Activated CD4-positive, alpha-beta T cell treated with anti-CD3 and anti-CD28 coated beads for 4 hours (primary cell): ENCODE measurements at places on chromosomes 7 and 10.

GRCh38 chr7:40845943-40846342, 711.1 kb downstream of the SUGCT start:
- DNase-seq: no peak

- no peak for DNase-seq
These were observed 62.7 kb downstream of the NPY start for GRCh38 chr7:24346716-24347115.

GRCh38 chr10:62850646-62851045, 34.5 kb upstream of the EGR2 start:
- DNase-seq: no peak

- no peak for DNase-seq
These were observed 3.0 kb downstream of the COL1A2 start for GRCh38 chr7:94397722-94398121.

- no peak for DNase-seq
These were observed 146.1 kb upstream of the FRMD4A start for GRCh38 chr10:14476641-14477407.

GRCh38 chr7:103687951-103688350, 241.9 kb upstream of the SLC26A5 start:
- DNase-seq: no peak

GRCh38 chr7:90931986-90932916, 332.0 kb upstream of the FZD1 start:
- no peak for DNase-seq

DNA sequence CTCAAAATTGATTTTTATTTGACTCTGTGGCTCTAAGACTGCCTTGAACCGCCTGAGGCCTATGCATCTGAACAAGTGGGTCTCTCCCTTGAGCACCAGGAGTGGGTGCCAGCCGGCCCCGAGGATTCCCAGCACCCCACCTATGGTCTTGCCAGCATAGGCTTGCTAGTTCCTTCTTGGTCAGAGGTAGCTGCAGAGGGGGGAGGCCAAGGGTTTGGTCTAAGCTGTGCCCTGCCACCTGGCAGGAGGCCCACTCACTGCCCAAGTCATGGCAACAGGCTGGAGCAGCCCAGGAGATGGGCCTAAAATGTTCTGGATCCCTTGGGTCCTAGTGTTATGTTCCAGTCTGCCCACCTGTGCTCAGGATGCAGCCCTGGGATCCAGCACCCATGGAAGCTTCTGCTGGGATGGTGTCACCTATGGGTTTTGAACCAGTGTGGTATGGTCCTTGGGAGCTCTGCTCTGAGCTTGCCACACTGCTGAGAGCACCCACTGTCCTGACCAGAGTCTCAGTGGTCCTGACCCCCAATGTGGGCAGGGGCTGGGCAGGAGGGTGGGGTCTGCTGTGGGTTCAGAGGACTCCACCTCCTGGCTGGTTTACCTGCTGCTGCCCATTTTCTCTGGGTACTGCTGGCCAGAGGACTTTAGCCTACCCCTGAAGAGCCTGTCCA, 12.6 kb downstream of the YKT6 start:
- DNase-seq: no peak

GRCh38 chr7:138833596-138833995, 35.6 kb upstream of the ATP6V0A4 start:
- no peak for DNase-seq

GRCh38 chr7:107090457-107090856, 46.0 kb downstream of the PRKAR2B start:
- DNase-seq: no peak

DNA sequence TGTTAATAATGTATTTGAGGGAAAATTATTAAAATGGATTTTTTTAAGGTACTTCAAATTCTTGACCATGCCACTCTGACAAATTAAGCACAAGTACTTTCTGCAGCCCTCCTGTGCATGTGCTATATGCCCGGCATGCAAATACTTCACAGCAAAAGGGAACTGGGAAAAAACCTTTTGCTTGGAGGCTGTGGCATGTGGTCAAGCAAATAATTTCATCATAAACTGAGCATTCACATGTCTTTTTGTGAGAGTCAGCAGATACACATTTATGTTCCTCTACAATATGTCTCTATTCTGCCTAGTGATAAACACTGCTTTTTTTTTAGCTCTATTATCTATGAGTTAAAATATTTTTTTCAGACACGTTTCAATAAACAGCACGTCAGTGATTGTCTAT, 53.7 kb upstream of the SEMA3A start:
- DNase-seq: no peak

DNA sequence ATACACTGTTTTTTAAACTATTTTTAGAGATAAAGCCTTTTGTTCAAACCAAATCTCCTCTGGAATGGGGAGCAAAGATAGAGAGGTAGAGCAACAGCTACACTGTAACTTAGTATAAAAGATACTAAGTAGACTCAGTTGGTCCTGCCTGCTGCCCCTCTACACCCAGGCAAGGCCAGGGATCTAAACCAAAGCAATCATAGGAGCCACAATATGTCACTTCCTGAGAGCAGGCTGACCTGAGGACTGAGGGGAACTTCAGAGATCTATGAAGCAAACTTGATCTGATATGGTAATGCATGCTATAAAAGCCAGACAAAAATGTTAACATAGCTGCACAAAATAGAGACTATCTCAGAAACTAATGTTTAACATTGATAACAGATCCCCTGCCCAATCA, 7.0 kb upstream of the TRDMT1 start:
- DNase-seq: no peak

DNA sequence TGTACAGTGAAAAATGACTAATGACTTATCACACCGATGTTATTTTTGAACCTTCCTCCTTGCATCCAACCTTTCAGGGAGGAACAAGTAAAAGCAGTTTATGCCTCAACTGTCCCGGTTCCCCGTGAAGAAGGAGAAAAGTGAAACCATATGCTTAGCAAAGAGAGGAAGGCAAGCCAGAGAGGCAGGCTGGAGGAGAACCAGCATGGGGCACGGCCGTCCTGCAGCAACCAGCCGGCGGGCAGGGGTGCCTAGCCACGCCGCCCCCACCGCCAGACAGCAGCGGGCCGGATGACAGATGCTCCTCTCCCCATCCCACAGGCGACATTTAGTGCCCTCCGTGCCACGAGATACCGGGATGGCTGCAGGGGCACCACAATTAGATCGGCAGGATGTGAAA, 421.4 kb upstream of the MGMT start:
- DNase-seq: no peak

DNA sequence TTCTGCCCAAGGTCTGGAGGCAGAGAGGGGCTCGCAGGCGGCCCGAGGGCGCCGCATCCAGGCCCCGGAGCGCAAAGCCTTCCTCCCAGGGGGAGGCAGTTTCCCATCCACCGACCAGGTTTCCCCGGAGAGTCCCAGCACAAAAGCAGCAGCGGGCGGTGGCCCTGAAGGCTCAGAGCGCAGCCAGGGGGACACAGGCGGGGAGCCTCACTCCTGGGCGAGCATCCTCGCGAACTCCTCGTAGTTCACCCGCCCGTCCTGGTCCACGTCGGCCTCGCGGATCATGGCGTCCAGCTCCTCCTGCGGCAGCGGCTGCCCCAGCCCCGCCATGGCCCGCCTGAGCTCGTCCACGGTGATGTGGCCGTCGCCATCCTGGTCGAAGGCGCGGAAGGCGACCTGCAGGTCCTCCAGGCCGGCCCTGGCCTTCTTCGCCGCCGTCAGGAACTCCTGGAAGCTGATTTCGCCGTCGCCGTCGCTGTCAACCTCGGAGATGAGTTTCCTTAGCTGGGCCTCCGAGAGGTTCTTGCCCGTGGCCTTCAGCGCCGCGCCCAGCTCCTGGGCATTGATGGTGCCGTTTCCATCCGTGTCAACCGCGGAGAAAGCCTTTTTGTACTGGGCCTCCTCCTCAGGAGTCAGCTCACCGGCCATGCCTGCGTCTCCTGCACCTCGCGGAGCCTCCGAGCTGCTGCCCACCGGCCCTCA, 428 bp downstream of the CALML5 start:
- DNase-seq: no peak

DNA sequence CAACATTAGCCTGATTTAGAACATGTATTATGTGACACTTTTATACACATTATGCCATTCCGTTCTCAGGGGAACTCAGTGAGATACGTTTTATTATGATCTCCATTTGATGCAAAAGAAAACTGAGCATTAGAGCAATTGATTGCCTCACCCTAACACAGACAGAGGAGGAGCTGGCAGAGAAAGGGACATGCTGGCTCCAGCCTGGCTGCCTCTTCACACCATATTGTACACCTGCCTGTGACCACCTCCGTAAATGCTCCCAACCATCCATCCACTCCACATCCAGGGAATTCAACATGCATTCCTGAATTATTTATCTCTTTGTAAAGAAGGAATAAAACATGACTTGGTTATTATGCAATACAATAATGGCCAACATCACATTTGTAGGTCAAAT, 195.0 kb upstream of the STK17A start:
- DNase-seq: no peak

GRCh38 chr10:97329766-97330165, 4.8 kb downstream of the FRAT2 start:
- no peak for DNase-seq

GRCh38 chr10:24784923-24785322, 61.2 kb upstream of the ARHGAP21 start:
- DNase-seq: no peak

DNA sequence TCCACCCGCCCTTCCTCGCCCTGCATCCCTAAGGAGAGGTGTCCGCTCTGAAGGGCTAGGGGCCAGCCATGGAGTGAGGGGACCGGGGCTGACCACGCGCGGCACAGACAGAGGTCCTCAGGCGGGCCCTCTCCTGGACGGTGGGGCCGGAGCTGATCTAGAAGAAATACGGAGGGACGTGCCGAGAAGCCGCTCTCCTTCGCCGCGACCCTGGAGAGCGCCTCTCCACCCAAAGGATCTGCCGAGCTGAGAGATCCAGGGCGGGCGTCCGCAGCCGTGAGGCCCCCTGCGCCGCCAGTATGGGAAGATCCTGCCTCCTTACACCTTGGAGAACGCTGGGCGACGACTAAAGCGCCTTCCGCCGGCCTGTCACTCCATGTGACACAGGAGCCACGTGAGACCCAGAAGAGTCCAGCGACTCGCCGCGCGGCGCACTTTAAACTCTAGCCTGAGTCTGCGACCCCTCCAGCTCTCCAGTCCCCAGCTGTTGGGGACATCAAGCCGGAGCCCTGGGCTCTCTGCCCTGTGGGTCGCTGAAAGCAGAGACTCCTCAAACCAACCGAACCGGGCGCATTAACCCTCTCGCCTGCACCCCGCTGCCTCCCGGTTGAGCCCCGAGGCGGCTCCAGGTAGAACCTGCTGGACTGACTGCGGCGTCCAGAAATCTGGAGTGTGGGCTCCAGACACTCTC, 1.5 kb upstream of the SFMBT2 start:
- DNase-seq: peak; percentile 14

GRCh38 chr10:32386623-32387260, 39.8 kb upstream of the EPC1 start:
- no peak for DNase-seq

GRCh38 chr10:107340326-107340725, 175.8 kb upstream of the SORCS1 start:
- no peak for DNase-seq

- DNase-seq: no peak
These were observed 124.5 kb downstream of the SEMA3A start for GRCh38 chr7:84069999-84070500.

DNA sequence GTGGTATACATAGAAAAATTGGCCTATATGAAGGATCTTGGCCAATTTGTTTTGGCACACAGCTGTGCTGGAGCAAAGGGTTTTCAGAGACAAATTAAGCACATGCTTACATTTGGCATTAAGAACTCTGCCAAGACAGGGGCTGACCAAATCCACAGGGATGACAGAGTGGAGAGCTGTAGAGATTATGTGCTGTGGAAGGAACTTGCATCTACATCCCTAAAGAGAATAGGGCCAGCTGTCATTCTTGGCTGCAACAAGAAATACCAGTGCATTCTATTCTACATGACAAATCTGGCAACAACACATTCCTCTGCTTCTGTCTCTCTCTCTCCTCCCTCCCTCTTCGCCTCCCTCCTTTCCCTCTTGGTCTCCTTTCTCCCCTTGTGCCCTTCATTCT, 75.6 kb downstream of the POM121L12 start:
- no peak for DNase-seq

DNA sequence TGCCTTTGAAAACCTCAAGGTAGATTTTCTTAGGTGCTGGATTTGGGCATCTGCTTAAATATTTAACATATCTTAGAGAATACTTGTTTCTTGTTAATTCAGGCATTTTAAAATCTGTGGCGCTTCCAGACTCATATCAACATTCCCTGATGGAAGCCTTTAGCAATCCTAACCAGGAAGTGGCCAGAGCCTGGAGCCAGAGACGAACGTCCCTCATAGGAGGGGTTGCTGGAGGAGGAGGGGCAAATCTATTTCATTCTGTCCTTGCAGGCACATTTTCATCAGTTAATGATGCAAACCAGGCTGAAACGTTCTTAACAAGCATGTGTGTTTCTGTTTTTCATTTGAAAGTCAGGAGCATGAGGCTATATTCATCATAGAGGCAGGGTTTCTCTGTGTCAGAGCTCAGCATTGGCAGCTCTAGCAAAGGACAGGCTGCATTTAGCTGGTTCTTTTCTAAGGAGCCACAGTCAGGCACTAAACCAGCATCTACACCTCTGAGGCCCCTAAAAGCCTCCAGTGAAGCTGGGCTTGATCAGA, 17.8 kb upstream of the IFIT2 start:
- no peak for DNase-seq

DNA sequence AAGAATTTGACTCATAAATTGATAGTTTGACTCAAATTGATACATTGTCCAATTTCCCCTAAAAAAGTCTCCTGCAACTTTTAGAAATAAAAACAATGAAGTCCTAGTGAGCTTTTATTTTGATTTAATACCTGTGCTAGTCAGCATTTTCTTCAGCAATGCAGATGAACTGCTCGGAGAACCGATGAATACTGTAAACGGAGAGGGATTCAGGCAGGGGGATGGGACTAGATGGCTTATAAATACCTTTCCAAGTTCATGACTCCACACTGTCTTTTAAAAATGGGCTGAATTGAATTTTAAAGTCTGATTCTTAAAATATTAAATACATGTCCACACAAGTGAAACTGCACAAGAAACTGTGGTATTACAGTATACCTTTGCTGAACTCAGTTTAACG, 12.7 kb downstream of the EEPD1 start:
- DNase-seq: no peak

DNA sequence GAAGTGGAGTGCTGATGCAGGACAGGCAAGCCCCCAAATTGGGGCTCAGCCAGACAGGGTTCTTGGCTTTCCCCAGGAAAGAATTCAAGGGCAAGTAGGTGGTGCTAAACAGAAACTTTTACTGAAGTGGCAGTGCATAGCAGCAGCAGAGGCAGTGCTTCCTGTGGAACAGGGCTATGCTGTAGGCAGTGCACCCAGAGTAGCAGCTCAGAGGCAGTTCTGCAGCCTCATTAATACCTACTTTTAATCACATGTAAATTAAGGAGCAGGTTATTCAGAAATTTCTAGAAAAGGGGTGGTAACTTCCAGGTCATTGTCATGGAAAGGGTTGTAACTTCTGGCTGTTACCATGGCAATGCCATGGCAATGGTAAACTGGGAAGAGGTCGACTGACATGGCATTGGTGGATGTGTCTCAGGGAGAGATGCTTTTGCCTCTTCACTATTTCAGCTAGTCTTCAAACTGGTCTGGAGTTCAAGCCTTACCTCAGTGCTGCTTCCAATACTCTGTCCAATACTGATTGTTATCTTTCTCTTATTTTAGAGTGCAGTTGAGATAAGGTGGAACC, 29.2 kb downstream of the PRSS58 start:
- no peak for DNase-seq
